ENCODE measurements at places on chromosomes 2 and 18.

GRCh38 chr18:78558948-78559347 lies 420.7 kb upstream of the SALL3 start:
- DNase-seq: no peak

DNA sequence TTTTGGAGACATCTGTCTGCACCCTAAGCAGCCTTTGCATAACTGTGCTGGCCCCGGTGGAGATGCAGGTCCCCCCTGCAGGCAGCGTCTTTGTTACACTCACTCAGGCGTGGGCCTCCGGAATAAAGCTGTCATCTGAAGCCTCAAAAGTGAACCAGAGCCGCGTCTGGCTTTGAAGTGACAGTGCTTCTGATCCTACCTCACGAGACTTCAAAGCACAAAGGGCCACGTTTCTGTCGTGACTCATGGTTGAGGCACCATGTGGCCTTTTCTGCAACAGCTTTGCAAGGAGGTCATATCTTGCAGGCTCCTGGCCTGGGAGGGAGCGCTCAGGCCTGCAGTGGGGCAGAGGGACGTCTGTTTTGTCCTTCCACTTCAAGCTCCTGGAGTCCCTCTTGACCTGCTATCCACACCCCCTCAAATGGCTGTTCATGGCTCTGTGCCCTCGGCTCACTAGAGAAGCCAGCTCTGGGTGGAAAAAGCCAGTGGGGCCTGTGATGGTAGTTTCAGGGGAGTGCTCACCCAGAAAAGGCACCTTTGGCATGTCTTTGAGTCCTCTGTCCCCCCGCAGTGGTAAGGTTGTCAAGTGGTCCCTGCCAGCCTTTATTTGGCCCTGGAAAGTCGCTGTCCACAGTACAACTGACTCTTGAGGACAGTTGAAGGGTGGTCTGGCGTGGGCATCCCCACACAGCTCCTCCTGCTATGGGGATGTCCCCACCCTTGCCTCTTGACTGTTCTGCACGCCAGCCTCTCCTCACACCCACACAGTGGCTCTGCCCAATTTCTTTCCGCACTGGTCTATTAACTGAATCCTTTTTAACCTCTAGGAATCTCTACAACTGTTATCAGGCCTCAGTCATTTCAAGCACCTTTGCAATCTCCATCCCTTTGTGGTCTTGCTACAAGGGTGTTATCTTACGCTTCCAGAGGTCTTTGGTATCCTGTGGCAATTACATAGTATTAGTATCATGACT lies 19.3 kb downstream of the GPR55 start:
- no peak for DNase-seq

- DNase-seq: no peak
Observed at GRCh38 chr2:232587512-232587911, 37.0 kb downstream of the EIF4E2 start.

DNA sequence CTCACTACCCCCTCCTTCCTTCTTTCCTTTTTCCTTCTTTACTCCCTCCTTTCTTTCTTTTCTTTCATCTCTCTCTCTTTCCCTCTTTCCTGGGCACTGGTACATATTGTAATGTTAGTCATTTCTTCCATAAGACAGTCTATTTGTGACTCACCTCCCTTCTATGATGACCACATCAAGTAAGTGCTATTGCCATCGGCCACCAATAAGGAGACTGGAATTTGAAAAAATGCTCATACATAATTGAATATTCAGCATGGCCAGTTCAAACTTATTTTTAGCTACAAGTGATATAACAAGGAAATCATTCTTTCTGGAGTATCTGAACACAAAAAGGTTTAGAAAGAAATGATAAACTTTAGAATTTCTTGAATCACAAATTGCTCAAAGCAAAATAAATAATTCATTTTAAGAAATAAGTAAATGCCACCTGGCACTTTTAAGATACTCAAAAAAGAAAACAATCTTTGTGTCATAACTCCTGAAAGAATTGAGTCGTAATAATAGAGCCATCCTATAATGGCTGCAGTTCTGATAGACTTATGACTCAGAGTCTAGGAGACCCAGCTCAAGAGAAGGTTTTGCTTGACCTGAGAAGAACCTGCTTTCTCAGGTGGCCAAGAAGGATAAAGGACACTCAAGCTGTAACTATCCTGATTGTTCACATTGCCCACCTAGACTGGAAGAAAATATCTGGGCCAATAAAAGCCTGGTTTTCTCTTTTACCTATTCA lies 51.6 kb upstream of the CCBE1 start:
- DNase-seq: no peak

DNA sequence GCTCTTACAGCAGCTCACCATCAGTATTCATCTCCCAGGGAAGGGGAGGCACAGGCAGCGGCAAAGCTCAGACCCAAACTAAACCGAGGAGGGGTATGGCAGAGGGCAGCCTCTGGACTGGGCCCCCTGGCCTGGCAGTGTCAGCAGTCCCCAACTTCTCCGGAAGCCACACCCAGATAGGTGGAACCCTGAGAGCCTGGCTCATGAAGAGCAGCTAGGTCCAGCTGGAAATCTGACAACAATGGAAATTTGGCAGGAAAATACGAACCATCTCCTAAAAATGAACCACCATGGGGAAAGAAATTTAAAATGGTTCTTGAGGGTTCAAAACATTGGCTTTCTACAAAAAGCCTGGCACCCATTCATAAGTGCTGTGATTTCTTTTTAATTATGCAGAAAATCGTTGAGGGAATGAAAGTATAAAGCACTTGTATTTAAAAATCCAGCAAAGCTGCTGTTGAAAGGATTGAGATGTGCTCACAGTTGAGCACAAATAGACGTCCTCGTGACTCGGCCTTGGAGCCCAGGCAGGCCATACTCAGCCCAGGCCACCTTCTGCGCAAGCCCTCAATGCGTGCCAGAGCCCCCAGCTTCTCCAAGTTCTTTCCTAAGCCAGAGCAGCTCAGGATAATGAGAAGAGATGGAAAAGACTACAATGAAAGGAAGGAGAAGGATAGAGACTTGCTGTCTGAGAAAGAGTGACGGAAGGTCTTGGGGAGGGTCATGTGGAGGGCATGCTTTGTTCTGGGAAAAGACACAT lies 93.0 kb downstream of the COL6A3 start:
- no peak for DNase-seq

DNA sequence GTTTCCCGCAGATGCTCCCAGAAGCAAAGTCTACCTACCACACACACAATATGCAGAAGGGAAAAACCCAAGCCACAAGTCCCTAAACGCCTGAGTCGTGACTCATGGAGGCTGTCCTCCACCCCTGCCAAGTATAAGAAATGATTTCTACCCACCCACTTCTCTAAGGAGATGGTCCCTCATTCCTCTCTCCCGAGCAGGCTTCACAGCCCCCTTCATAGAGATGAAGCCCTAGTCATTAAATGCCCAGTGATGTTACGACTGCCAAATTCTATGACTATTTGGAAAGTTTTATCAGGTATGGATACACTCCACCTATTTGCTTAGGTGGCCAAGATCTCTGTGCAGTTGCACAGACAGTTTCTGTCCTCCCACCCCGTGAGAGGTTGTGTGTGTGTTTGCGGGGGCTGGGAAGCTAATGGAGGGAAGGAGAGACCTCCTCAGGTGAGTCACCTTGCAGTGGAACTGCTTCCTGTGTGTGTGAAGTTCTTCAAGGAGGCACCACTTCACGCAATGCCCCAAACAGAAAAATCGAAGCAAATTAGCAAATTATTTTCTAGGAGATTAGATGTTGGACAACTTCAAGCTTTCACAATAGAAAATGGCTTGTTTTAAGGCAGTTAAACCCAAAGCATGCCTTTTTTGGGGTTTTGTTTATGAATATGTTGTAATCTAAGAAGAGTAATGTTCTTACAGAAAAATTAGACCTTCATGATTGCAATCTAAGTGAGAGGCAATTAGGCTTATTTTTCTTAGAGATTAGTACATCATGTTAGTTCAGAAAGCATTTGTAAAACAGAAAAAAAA lies 175.2 kb downstream of the TGIF1 start:
- DNase-seq: no peak

GRCh38 chr2:156436497-156437085 lies 412 bp downstream of the GPD2 start:
- no peak for DNase-seq

- no peak for DNase-seq
Observed at GRCh38 chr2:235390108-235390815, 103.6 kb upstream of the AGAP1 start.

DNA sequence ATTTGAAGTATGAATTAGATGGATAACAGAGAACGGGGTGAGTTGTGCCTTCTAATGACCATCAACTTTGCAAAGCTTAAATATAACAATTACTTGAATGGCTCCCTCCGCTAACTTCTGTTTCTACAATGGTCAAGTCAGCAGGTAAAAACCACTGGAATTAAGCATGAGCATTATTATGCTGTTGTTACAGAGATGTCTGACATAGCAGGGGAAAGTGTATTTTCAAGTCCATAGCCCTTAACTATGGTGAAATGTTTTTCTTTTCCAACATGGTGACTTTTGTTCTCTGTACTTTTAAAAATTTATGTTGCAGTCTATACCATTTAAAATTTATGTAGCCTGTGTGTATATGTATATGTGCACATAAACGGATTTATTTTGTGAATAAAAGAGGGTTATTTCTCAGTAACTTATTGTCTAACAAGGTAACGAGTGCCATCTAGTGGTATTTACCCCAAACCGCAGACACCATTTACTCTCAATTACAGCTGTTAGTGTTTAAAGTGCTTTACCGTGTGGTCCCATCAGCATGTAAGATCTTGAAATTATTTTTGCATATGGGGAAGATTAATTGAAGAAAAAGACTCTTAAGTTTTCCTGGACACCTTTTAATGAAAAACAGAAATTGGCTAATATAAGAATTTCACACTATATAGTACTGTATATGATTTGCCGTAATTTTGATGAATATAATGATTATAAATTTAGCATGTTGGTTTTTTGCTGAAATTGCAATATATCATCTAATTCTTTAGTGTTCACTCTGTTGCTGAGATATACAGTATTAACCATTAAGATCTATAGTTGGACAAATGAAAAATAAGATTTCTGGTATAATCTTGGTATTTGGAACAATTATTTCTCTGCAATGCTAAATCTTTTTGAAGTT lies 78.2 kb downstream of the UBE2E3 start:
- no peak for DNase-seq

GRCh38 chr2:182266909-182267308 lies 159.9 kb downstream of the PDE1A start:
- no peak for DNase-seq

DNA sequence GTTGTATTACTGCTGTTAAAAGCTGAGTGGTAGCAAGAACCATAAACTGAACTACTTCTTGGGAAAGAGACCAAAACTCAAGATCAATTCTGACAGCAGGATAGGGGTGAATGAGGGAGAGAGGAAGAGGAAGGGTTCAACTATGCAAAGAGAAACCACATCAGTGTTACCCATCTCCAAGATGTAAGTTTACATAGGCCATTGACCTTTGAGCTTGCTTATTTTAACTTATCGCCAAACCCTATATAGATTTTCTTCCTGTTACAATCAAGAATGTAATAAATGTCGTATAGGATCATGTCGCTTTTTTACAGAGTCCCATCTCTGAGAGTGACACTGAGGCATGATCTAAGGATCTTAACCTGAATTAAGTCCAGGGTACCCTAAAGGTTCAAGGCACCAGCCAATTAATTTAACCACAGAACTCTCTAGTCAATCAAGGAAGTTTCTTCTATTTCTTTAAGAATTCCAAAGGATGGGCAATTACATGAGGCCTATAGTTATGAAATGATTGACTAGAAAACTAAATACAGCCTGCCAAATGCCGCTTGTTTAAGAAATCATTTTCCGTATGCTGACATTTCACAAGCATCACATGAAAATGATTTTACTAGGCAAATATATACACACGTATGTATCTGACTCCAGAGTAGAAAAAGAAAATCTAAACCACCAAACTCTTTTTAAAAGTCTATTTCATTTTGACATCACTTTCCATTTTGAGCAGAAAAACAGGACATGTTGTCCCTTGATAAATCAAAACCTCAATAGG lies 11.8 kb downstream of the RND3 start:
- no peak for DNase-seq

GRCh38 chr18:10009321-10010144 lies 95.7 kb downstream of the VAPA start:
- DNase-seq: no peak

- no peak for DNase-seq
Observed at GRCh38 chr2:150699218-150699617, 211.8 kb upstream of the RND3 start.

- DNase-seq: no peak
Observed at GRCh38 chr18:34567857-34568256, 142.2 kb upstream of the DTNA start.

DNA sequence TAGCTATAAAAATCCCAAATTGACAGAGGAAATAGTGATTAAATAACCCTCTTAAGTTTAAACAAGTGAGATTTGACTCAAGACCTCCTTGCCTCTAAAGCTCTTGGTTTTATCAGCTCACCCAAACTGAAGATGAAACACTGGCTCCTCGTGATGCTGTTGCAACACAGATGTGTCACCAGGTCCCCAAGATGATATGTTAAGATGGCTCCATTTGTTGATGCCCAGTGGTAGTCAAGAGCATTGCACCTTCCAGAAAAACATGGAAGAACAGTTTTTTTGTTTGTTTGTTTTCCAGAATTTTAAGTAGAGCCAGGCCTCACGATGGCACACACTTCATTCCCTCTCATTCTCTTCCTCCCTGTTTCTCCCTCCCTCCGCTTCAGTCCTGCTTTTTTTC lies 399.8 kb downstream of the TXNL1 start:
- no peak for DNase-seq

- no peak for DNase-seq
Observed at GRCh38 chr2:26346454-26347053, at the start of gene ADGRF3. ADGRF3 (minus strand) TSS chr2:26346789; CDS start chr2:26346234, 555 bp downstream.

GRCh38 chr2:5758346-5758745 lies 66.2 kb downstream of the SOX11 start:
- DNase-seq: no peak

- no peak for DNase-seq
Observed at GRCh38 chr2:37857575-37858399, 67.3 kb upstream of the RMDN2 start.

DNA sequence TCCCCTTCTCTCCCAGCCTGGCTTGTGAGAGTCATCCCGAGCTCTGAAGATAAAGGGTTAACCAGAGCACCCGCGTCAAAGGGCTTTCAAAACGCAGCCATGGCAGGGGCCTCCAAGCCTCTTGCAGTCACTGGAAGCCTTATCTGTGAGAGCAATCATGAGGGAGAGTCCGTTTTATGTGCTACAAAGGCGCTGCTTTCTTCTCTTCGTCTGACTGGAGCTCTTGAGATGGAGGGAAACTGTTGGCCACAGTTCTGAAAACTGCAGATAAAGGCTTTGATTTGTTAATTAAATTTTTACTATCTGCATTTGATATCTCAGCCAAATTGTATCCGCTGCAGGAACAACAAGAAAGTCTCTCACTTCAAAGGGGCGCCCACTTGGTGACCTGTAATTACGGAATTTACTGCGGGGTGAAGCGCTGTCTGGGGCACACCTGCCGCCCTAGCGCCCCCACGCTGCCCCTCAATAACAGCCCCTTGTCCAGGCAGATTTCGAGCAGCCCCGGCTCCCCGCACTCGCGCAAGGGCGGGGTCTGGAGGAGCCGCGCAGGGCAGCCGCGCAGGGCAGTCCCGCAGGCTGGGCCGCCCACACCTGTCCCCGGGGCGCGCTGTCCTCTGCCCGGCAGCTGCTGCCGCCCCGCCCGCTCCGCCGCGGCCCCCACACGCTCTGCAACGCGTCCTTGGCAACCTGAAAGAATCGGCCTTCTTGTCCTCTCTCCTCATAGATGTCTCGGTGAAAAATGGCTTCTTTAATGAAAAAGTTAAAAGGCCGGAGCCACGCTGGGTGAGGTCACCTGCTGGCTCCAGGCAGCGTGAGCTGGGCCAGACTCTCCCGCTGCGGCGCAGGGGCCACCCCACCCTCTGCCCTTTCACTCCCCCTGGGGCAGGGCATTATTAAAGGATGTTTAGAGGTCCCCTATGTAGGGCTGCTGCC lies 217.9 kb downstream of the VAPA start:
- no peak for DNase-seq

- DNase-seq: no peak
Observed at GRCh38 chr2:119657466-119658145, 21.4 kb upstream of the TMEM177 start.
